ENCODE measurements at places on chromosomes 4 and X.
A peak's percentile ranks its signal among the peaks of the same experiment; 100 is the strongest.

DNA sequence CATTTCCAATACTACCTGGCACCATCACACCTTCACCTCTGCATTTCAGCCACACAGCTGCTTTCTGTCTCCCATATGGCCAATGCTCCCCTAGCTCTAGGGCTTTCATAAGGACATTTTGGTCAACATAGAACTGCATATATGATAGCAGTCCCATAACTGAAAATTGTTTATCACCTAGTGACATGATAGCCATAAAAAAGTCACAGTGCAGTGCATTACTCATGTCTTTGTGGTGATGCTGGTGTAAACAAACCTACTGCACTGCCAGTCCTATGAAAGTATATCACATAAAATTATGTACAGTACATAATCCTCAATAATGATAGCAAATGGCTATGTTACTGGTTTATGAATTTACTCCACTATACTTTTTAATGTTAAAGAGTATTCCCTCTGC is 221.0 kb downstream of the NAF1 start:
- no peak for DNase-seq

DNA sequence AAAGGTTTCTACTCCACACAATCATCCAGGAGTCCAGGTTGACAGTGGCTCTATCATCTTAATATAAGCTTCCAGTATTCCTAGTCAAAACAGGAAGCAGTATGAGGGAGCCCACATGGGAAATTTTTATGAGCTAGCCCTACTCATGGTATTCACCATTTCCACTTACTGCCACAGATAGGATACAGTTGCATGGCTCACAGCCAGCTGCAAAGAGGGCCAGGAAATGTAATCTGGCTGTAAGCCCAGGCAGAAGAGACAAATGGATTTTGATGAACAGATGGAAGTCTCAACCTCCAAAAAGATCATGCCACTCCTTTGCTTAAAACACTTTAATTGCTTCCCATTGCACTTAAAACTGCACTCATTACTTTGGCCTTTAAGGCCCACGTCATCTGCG is 150.6 kb downstream of the ADAMTS3 start:
- DNase-seq = peak; percentile 92

DNA sequence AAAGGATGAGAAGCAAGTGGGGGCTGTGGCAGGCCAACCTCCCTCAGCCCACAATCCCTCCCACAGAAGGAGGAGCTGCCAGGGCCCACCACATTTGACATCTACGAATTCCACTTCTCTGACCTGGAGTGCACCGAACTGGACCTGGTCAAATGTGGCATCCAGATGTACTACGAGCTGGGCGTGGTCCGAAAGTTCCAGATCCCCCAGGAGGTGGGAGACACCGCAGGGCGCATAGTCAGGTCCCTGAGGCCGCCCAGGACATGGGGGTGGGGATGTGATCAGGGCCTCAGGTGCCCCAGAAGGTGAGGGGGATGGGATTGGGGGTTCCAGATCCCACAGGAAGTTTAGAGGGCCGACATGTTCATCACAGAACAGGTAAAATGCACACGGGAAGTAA is 13.7 kb downstream of the ATP5ME start:
- DNase-seq = no peak

DNA sequence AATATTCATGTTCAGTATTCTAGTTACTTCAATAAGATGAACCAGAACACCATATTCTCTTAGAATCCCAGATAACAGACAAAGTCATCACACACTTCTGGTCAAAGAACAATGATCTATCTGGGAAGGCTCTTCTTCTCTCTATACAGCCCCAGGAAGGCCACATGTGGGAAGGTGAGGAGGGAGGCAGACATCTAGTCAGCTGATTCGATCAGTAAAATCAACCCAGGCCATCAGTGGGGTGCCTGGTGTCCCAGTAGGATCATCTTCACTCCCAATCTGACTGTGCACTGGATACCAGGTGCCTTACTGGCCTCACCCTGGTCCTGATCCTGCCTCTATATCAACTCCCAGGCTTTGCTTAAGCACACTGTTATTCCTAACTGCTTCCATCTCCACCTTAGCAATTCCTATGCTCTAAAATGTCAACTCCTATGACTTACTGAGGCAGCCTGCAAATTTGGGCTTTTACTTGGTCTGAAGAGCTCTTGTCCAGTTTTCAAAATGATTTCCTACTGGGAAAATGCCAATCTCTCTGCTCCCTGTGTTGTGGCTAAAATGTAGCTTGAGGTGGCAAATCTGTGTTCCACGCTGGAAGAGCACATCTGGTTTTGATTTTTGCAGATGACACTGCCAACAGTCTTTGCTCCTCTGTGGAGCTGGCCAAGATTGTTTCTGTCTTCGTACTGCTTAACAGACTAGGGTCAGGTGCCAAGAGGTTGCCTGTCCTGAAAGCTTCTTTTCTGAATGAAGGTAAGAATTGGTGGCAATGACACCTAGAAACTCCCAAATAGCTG is 128.7 kb downstream of the MGST2 start:
- peak; percentile 72 for DNase-seq

DNA sequence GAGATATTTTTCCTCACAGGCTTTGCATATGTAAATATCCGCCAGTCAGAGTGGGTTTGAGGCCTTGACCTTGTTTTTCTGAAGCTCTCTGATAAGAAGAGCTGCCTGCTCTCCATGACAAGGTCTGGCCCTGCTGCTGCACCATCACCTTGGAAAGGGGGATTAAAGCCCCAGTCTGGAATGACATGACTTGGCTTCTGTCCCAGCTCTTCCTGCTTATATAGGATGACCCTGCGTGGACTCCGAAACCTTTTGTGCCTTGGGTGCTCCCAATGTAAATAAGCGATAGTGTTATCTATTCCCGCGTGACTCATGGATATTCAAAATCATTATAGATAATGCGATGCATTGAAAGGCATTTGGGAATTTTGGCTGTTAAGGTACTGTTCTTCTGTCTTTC is 139.3 kb downstream of the BMPR1B start:
- no peak for DNase-seq

GRCh38 chrX:70079870-70080269 is 17.6 kb downstream of the OTUD6A start:
- no peak for DNase-seq

- DNase-seq = no peak
Observed at GRCh38 chr4:94304365-94304971, 38.2 kb downstream of the HPGDS start.

DNA sequence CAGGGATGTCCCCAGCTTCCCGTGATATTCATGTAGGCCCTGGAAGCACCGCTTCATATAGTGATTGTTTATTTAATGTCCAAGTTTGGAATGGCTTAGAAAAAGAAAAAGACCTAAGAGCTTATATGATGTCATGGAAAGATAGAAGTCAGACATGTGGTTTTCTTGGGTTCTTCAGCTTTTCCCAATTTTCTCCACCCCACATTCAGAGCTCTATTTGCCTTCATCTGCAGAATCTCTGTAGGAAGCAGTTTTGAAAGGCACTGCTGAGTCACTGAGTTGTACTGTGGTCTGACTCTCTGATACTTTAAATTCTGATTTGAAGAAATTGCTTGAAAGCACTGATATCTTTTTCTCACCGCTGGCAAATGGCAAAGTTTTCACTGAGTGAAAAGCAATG is 120.6 kb upstream of the EDNRA start:
- DNase-seq = no peak

GRCh38 chrX:1750267-1750666 is 135.4 kb downstream of the ASMT start:
- no peak for DNase-seq

- DNase-seq = no peak
Observed at GRCh38 chr4:38044060-38044459, 83.9 kb downstream of the PTTG2 start.

DNA sequence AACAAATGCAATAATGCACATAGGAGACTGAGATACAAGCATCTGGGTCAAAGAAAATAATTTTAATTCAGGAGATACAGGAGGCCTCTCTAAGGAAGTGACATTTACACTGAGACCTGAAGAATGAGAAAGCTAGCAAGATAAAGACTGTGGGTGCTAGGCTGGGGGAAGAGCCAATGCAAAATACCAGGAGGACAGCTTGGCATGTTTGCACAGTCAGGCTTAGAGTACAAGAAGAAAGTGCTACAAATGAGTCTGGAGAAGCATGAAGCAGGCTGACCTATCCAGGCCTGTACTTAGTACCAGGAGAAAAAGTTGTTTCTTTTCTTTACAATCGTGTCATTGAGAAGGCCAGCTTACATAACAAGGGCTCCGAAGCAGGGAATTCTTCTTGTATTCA is 56.9 kb downstream of the GABRB1 start:
- no peak for DNase-seq

GRCh38 chr4:173767650-173768049 is 237.6 kb upstream of the HAND2 start:
- no peak for DNase-seq

DNA sequence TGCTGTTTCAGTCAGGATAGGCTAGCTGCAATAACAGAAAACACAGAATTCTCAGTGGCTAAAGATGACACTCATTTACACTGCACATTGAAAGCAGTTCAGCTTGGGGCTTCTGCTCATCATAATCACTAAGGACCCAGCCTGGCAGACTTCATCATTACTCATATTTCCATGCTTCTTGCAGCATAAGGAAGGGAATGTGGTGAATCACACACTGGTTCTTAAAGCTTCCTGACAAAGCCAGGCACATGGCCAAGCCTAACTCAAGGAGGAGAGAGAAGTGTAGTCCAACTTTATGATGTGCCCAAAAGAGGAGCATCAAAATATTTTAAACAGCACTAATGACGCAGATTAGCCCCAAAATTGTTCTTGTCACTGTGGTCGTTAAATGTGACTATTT is 186.5 kb downstream of the BANK1 start:
- peak; percentile 99 for DNase-seq

DNA sequence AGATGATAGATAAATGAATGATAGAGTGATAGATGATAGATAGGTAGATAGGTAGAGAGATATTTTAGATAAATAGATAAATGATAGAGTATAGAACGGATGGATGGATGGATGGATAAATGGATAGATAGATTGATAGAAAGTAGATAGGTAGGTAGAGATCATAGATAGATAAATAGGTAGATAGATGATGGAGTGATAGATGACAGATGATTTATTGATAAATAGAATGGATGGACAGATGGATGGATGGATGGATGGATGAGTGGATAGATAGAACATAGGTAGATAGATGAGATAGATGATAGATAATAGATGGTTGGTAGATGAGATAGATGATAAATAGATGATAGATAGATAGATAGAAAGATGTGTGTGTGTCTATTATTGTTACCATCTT is 49.5 kb downstream of the ARSD start:
- no peak for DNase-seq

DNA sequence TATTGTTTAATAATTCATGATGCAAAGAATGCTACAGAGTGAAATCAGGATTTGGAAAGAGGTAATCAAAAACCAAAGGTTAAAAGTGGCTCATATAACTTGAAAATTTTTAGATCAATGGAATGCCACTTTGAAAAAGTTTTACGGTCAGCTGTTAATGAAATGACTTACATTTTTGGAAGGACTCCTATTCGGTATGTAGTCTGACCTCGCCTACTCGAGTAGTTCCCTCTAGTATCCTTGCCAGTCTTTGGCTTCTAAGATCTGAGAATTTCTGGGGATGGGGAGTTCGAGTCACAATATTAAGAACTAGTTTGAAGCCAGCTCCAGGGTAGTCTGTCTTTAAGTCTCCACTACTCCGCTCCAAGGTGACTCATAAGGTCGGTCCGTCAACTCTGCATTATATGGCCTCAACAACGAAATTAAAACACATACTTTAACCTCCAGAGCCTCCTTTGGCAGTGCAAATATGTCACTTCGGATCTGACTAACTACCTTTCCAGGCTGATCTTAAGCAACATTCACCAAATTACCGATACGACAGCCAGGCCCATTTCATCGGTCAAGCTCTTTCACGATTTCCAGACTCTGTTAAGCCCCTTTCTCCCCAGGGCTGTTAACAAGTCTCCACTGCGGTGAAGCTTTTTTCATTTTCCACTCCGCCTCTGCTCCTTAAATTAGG is 733 bp upstream of the NAA15 start:
- no peak for DNase-seq

GRCh38 chr4:119795986-119796578 is 167.5 kb upstream of the PDE5A start:
- DNase-seq = no peak

GRCh38 chr4:26510334-26510964 is 20.2 kb upstream of the CCKAR start:
- DNase-seq = no peak

- DNase-seq = no peak
Observed at GRCh38 chr4:180932370-180933001, 1310.7 kb upstream of the TENM3 start.

GRCh38 chr4:79472693-79473438 is 64.8 kb upstream of the GK2 start:
- DNase-seq = no peak

GRCh38 chrX:40003428-40004245 is 94.1 kb downstream of the BCOR start:
- no peak for DNase-seq

DNA sequence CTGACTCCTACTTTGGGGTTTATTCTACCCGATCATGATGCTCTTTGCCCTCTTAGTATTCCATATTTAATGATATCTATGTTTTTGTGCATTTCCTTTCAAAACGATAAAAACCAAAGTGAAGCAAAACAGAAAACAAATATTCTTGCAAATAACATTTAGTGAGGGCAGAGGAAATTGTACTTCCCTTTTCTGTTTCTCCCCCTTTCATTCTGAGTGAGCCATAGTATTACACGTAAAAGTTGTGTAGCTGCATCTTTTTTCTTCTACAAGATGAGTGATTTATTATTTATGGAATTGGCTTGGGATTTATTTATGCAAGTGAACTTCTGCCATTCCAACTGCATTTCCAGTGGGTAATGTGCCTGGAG is 109.9 kb downstream of the AFF2 start:
- DNase-seq = no peak

GRCh38 chr4:14277505-14277904 is 650.0 kb upstream of the BOD1L1 start:
- DNase-seq = no peak

GRCh38 chr4:87499403-87500091 is 29.6 kb downstream of the SPARCL1 start:
- no peak for DNase-seq

- DNase-seq = no peak
Observed at GRCh38 chr4:118277243-118277642, 75.6 kb downstream of the PRSS12 start.

- no peak for DNase-seq
Observed at GRCh38 chrX:74249963-74250362, 54.0 kb upstream of the ZCCHC13 start.

- no peak for DNase-seq
Observed at GRCh38 chr4:126958482-126958881, 674.3 kb upstream of the INTU start.

DNA sequence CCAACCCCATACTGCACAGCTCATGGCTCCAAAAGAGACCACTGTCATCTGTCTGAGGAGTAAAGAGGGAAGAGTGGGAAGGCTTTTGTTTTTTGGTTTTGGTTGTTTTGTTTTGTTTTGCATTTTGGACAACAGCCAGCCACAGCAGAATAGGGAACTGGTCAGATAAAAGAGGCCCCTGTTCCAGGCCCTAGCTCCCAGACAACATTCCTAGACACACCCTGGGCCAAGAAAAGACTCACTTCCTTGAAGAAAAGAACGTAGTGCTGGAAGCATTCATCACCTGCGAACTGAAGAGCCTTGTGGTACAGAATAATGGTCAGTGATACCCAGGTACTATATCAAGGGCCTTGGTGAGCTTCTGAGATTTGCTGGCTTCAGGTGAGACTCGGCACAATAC is 619.4 kb upstream of the SPANXN1 start:
- DNase-seq = no peak

- no peak for DNase-seq
Observed at GRCh38 chrX:39969099-39969818, 128.5 kb downstream of the BCOR start.

- no peak for DNase-seq
Observed at GRCh38 chrX:131322651-131323050, 33.5 kb upstream of the IGSF1 start.
